ENCODE measurements at places on chromosomes 11 and 22. TPM values are rescaled to one million over a fixed set of nuclear protein-coding genes. Genes with fewer than 3 reads are reported as not detected.

Gene NTM
- not detected for total RNA-seq

Gene APOL4
- 0.95 TPM for total RNA-seq

Gene AGBL2
- 2.9 TPM for total RNA-seq

- no peak for DNase-seq
Measured at GRCh38 chr11:30244265-30244664, 13.5 kb downstream of the FSHB start.

DNA sequence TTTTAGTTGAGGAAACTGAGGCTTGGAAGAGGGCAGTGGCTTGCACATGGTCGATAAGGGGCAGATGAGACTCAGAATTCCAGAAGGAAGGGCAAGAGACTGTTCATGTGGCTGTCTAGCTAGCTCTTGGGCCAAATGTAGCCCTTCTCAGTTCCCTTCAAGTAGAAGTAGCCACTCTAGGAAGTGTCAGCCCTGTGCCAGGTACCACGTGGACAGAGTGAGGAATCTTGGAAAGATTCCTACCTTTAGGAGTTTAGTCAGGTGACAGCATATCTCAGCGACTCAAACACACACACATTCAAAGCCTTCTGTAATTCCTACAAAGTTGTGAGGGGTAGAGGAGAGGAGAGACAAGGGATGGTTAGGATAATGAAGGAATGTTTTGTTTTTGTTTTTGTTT lies 18.3 kb downstream of the PIK3IP1 start:
- no peak for DNase-seq

Gene PRG2
- total RNA-seq: 2.1 TPM

Gene RASD2
- 0.16 TPM for total RNA-seq

GRCh38 chr11:121134741-121135312 lies 33.8 kb downstream of the TECTA start:
- no peak for DNase-seq

Gene CCND1
- total RNA-seq: 3.2 TPM

Gene HTR3B
- not detected for total RNA-seq

Gene LPXN
- total RNA-seq: 146 TPM

DNA sequence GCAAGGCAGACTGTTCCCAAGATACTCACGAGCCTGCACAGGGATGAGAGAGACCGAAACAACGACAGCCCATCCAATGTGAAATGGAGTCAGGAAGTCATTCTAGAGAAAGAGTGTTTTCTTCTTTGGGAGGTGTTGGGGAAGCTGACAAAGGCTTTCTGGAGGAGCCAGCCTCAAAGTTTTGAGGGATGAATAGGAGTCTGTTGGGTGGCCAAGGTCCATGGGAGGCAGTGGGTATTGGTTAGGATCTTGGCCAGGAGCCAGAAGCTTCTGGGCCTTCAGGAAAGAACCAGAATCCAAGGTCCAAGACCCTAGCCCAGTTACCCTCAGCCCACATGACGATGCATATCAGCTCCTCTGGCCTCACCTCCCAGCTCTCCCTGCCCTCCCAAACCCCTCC lies 59.9 kb upstream of the SHISAL1 start:
- DNase-seq: no peak

Data from activated naive CD8-positive, alpha-beta T cell treated with anti-CD3 and anti-CD28 coated beads for 36 hours (primary cell).